GM19239 (cell line): ENCODE measurements at places on chromosomes 3 and 15.

DNA sequence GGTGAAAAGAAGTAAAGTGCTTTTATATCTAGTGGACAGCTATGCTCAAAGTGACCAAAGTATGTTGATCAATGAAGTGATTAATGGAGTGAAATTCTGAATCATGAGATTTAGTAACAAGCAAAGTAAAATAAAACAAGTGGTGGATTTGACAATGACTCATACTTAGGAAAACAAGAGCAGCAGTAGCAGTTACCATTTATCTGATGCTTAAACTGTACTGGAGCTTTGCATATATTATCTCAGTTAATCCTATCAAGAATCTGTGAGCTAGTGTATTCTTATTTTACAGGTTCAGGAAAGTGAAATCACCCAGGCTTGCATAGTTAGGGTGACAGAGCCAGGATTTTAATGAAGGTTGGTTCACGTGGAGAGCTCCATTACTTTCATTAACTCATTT, 50.6 kb upstream of the SPATA16 start:
- DNase-seq: no peak

GRCh38 chr15:41862515-41863116, 24.0 kb downstream of the PLA2G4B start:
- no peak for DNase-seq

DNA sequence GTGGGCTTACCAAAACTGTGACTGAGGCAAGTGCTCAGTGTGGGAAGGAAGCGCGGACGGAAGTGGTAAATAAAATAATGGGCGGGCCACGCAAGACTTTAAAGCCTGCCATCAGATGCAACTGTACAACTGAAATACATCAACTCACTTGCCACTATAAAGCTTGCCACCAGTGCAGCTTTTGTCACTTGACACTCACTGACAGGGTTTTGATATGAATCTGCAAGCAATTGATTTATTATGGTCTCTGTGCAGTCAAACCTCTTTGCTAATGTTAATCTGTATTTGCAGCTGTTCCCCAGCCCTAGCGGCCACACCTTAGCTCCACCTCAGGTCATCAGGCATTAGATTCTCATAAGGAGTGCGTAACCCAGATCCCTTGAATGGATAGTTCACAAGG, 2.3 kb upstream of the GFM1 start:
- DNase-seq: no peak

DNA sequence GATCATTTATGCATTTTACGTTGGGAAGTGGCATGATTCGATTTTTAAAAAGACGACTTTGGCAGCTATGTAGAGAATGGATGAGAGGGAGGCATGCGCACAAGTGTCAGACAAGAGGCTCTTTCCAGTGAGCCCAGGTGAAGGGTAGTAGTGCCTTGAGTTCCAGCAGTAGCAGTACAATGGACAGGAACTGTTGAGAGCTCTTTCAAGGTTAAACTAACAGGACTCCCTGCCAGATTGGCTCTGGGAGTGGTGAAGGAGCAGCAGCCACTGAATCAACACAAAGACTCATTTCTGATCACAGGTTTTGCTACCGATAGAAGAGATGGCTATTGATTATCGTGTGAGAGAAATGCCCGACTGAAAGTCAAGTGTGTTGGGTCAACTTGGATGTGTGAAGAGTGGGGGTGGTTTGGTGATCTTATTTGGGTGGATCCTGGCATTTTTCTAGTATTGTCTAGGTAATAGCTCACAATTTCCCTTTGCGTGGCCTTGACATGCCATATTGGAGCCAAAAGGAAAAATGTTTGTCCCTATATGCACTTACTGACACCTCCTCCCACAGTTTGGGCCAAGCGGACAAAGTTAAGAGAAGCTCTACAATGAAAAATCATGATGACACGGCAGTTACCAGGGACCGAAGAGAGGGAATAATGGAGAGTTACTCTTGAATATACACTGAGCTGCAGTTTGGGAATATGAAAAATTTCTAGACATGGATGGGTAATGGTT, 81.6 kb upstream of the MDFIC2 start:
- no peak for DNase-seq

- DNase-seq: peak; percentile 36
Observed at GRCh38 chr3:46695177-46695961, 1.9 kb upstream of the ALS2CL start.

DNA sequence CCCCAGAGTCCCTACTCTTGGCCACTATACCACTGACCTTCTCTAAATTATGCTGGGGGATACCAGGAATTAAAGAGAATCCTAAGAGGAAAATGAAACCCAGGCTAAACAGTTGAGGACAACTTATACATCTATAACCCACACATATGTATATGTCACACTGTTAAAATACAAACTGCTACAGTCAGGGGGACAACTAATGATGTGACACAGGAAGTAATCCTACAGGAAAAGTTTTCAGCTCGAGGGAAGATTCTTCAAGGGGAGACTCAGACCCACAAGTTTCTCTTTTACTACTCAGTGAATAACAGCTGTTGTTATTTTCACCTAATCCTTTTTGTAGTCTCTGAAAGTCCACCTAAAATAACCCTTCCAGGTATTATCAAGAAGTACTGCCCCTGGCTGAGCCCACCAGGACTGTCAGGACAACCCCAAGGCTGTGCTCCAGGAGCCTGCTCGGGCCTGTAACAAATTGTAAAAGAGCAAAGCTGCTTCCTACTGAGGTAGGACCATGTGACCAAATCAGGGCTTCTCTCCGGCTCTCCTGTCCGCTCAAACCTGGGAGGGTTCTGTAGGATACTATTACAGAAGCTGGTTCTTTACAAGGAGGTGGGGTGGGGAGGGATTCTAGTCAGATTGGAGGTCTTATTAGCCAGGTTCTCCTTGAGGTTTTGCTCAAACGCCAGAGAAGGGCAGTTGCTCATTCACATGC, 91.6 kb downstream of the SRGAP3 start:
- no peak for DNase-seq

GRCh38 chr3:153026026-153026425, 136.0 kb upstream of the RAP2B start:
- DNase-seq: no peak

GRCh38 chr3:66463054-66463631, 37.7 kb downstream of the LRIG1 start:
- DNase-seq: no peak

DNA sequence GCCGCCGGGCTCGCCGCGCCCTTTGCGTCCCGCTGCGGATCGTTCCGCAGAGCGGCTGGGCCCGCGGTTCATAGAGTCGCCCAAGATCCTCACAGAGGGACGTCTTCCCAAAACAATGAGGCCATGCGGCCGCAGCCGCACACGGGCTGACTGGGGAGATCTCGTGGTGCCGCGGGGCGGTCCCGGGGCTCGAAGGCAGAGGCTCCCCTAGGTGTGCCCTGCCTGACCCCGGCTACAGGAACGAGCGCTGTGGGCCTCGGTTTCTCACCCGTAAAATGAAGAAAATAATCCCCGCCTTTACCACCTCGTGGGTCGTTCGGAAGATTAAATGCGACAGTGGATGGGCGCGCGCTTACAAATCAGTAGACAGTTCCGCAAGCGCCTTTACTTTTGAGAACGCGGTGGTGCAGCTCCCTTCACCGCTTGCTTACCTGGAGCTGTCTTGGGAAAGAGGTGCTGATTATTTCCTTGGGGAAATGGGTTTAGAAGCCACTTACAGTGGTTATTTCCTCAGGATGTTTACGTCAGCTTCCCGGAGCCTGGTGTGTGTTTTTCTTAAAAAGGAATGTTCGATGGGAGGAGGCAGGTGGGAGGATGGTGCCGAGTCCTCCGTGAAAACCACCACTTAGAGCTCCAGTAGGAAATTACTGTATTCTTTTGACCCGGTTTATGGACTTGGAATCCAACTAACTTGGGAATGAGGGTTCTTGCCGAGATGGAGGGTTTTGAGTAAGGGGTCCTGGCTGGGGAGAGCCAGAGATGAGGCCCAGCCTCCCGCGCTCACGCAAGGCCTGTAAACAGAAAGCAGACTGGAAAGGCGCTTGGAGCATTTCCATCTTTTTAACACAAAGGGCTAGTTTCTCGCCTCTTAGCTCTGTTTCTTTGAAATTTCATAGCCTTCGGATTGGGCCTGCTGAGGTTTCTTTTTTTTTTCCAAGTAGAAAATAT, 1.9 kb upstream of the MEX3B start:
- peak; percentile 12 for DNase-seq

- DNase-seq: no peak
Observed at GRCh38 chr3:181955566-181955965, 243.8 kb downstream of the SOX2 start.

DNA sequence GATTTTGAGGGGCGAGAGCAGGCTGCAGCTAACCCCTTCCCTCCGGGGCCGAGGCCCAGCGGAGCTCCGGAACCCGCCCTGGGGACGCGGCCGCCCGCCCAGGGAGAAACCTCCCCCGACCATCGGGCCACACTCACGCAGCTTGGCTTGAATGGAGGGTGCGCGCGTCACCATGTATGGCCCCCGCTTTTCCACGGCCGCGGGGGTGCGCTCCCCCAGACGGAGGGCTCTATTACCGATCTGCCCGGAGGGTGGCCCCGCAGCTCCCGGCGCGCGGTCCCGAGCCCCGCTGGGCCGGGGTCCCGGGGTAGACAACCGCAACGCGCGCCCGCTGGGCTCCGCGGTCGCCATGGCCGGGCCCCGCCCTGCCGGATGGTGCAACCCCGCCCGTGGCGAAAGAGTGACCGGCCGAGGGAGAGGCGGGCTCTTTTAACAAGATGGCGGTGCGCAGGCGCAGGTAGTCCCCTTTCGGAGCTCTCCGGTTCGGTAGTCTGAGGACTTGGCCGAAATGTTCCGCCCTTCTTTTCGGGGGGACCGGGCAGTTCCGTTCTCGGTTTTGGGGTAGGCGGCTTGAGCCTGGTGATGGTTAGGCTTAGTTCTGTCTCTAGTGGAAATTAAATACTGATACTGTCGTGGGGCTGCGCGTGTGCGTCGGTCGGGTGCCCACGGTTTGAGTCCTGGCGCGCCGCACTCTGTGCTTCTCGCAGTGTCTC, at the start of gene FAM219B:
TSS of gene FAM219B (minus strand) at position 402 of the 713 bp plus-strand sequence. CDS start at position 351, 51 bp downstream.
- peak; percentile 95 for DNase-seq

- DNase-seq: no peak
Observed at GRCh38 chr15:65655026-65655425, 33.3 kb downstream of the SLC24A1 start.

GRCh38 chr3:190326930-190327329, 4.7 kb upstream of the CLDN1 start:
- DNase-seq: no peak

GRCh38 chr3:82627733-82628132, 866.3 kb upstream of the GBE1 start:
- no peak for DNase-seq

- no peak for DNase-seq
Observed at GRCh38 chr3:186181901-186182300, 73.0 kb upstream of the ETV5 start.

- DNase-seq: peak; percentile 13
Observed at GRCh38 chr3:39668420-39668819, 141.0 kb upstream of the MYRIP start.

DNA sequence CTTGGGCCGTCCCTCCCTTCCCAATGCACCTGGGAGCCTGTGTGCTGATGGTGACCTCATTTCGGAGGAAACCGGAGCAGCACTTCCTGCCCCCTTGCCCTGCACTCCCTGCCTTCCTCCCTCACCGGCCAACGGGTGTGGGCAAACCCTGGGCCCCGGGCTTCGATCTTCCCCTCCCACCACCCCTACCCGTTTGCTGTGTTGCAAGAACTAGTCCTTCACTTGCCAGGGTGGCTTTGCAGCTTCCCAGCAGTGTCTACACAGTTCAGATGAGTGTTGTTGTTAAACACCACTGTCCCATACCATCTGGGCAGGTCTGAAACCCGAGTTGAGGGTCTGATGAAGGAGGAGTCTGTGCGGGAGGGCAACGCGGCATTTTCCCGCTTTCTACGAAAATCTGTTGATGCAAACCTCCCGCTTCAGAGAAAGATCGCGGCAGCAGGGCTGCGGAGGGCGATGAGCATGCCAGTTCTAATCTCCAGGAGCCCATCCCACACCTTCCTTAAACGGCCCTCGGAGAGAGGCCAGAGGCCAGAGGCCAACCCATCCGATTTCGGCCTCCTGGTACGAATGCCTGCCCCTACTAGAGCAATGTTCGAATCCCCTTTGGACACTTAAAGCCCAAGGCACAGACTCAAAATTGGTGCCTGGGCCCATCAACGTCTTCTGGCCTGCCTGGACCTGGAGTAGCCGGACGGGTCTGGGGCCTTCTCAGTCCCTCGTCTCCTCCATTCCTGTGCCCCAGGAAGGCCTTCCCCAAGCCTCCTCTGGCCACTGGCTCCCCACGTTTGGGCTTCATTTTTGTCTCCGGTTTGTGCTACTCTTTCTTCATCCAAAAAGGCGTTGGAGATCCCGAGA, 35.7 kb upstream of the POLG start:
- DNase-seq: no peak
